ENCODE measurements at places on chromosomes 3 and 15.
A peak's percentile ranks its signal among the peaks of the same experiment; 100 is the strongest.

DNA sequence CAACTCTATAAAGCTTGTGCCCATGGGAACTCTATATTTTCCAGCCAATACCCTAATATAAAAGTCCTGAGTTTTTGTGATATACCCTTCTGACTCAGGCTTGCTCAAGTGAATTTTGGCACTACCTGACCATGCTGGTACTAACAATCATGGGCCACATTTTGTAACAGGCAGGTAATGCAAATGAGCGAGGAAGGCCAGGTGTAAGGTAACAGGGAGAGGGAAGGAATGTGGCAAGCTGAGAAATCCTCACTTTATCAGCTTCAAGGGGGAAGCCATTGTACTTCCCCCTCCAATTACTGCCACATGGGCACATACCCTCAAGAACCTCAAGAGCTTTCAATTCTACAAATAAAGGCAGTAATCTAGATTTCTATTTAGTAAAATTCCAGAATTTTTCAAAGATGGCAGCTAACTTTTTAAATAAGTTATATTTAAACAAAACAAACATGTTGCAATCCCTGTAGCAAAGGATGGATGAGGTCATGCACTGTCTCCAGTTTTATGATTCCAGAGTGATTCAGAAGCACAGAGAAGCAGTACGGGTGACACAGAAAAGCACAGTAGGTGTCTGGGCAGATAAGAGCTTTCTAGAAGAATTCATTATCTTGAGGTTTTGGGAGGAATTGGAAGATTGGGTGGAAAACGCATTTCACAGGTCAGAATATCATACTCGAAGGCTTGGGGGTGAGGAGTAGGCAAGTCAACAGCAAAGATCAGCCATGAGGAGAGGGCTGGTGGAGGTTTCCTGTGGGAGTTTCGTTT is 87.6 kb downstream of the FOXP1 start:
- DNase-seq, result peak; percentile 62

DNA sequence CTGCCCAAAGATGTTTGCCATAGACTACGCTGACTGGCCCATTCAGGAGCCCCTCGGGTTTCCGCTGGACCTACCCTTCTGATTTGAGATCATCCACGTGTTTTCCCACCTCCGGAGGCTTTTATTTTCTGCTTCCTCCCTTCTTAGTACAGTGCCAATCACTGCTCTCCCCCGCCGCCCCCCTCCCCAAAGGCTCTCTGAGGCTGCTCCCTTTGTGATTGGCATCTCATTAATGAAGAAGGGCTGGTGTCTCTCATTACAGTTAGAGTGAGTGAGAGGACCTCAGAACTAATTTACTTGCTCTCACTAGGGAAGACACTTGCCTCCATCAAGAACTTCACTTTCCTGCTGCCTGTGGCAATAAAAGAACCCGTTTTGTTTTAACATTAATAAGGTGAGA is 284.7 kb upstream of the ICE2 start:
- DNase-seq, result no peak

GRCh38 chr3:38126121-38126892 is 10.6 kb downstream of the ACAA1 start:
- DNase-seq, result no peak

DNA sequence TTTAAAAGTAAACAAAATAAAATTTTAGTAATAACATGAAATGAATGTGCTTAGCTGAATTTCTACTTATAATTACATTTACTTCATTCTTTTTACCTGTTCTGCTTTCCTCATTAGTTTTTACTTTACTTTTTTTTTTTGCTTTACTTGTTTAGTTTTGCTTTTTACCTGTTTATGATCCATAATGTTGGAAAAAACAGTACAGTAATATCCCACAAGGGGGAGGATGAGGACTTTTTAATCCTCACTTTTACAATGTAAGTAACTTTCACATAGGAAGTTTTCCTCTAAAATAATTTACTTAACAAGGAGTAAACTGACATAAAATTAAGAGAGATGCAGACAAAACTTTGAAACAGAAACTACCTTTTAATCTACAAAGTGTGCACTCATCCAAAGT is 268.7 kb downstream of the TBC1D5 start:
- DNase-seq, result no peak

- DNase-seq, result peak; percentile 38
These were observed 152.7 kb downstream of the CD47 start for GRCh38 chr3:107938143-107938542.

- DNase-seq, result no peak
These were observed 24.1 kb downstream of the CTDSPL start for GRCh38 chr3:37885814-37886213.

GRCh38 chr3:134333522-134334181 is 40.6 kb downstream of the AMOTL2 start:
- DNase-seq, result peak; percentile 84

GRCh38 chr3:31029706-31030105 is 135.2 kb upstream of the GADL1 start:
- DNase-seq, result no peak

DNA sequence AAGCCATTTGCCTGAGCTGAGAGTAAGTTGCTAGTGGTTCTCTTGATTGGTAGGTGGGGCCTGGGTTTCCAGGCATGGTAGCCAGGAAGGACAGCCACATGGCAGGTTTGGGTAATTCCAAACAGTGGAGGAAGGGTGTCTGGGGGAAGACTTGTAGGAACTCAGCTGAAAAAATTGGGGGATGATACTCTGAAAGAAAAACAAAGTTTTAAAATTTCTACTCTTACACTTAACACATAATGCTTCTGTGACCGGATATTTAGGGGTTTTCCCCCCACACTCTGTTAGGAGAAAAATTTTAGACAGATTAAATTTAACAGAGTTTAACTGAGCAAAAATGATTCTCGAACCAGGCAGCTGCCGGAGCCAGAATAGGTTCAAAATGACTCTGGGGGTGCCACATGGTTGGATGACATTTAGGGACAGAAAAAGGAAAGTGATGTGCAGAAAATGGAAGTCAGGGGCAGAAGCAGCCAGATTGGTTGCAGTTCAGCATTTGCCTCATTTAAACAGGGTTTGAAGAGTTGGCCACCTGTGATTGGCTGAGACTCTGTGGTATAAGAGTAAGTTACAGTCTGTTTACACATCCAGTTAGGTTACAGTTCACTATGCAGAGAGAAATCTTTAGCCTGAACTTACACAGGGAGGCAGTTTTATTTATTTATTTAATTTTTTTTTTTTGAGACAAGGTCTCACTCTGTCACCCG is 8.1 kb downstream of the B2M start:
- DNase-seq, result no peak

- no peak for DNase-seq
These were observed 278.6 kb downstream of the ZNF621 start for GRCh38 chr3:40803311-40803710.

GRCh38 chr3:195020921-195021320 is 250.0 kb downstream of the XXYLT1 start:
- DNase-seq, result no peak

GRCh38 chr3:31505371-31506048 is 27.2 kb upstream of the STT3B start:
- no peak for DNase-seq

- no peak for DNase-seq
These were observed 102.2 kb downstream of the PTPRG start for GRCh38 chr3:61663356-61664104.

GRCh38 chr3:175270198-175270837 is 411.2 kb downstream of the NAALADL2 start:
- DNase-seq, result no peak

DNA sequence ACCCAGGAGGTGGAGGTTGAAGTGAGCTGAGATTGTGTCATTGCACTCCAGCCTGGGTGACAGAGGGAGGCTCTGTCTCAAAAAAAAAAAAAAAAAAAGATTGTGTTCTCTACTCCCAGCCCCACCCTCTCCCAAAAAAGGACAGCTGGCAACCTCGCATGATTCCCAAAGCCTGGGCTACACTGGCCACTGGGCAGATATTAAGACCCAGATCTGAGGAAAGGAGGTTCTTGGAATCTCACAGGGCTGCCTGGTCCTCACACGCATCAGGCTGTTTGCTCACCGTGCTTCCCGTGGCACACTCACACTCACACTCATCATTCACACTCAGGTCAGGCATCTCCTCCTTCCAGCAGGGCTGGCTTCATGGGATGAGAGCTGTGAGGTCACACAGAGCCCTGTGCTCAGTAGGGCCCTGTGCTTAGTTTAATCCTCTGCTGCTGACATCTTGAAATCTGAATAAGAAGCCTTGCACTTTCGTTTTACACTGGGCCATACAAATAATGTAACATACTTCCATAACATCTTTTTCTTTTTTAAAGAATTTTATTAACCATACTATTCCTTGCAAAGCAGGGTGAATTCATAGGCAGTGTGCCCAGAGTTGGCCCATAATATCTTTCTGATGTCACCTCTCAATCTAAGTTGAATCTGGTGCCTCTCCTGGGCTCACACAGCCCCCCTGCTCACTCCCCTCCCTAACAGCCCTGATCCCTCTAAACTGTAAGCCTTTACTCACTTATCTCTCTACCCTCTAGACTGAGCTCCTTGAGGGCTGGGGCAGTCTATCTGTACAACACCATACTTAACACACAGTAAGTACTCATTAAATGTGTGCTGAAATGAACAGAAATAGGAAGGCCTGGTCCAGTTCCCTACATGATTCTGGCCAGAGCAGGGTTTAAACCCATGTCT is 50.2 kb upstream of the C15orf39 start:
- DNase-seq, result no peak
